ENCODE measurements at places on chromosomes 4 and X.

DNA sequence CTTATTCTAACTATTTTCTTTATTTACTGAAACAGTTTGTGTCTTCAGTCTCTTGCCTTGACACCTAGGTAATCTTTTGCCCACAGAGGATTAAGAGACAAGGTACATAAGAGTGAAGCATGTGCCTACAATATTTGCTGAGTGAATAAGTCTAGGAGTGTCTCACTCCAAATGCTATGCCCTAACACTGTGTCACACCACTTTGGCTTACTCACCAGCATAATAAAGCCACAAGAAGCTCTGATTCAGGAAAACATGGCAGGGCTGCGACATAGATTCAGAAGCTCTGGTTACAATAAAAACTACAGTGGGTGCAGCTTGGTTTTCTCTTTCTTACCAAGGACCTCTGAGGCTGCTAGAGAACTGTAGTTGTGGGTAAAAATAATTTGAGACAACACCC, 127.1 kb downstream of the RBM46 start:
- no peak for DNase-seq

GRCh38 chr4:107210450-107211239, 174.5 kb upstream of the DKK2 start:
- DNase-seq, result no peak

GRCh38 chr4:63921561-63921960, 487.7 kb downstream of the TECRL start:
- no peak for DNase-seq

- DNase-seq, result no peak
These were observed 104.5 kb downstream of the SCD5 start for GRCh38 chr4:82694046-82694445.

DNA sequence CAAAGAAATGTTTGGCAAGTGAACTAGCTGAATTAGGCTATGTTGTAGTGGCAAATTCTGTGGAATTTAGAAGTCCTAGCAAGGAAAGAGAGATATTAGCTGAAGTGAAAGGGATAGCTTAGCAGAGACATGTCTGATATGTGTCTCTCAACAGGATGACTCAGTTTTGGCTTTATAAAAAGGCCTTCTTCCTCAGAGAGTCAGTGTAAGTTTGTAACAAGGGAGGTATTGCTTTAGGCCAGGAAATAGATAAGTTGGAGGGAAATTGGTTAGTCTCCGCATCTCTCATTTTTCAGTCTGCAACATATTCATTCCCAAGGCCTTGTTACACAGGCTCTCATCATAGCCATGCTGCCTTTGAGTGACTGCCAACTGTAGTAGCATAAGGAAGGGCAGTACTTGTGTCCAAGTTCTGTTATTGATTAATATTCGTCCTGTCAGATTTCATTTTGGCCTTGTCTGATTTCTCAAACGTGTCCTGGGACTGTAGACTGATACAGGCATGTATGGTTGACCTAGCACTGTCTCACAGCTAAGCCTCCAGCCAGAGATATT, 4.0 kb downstream of the TMEM164 start:
- DNase-seq, result no peak

- no peak for DNase-seq
These were observed 35.5 kb downstream of the DLG3 start for GRCh38 chrX:70479922-70480659.

DNA sequence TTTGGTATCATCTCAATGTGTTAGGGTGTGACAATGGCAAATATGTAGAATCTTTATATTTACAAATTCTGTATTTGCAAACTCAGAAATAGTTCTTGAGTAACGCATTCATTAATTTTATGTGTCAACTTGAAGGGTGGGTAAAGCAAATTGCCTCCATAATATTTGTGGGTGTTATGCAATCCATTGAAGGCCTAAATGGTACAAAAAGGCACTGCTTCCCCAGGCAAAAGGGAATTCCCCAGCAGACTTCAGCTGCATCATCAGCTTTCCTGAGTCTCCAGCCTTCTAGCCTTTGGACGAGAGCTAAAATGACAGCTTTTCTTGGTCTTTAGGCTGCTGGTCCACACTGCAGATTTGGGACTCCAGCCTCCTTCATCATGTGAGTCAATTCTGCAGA, 292.2 kb upstream of the PCDH7 start:
- DNase-seq, result no peak

Data from hypothalamus (tissue), 51 donors.